ENCODE measurements at places on chromosomes 1 and 21.

DNA sequence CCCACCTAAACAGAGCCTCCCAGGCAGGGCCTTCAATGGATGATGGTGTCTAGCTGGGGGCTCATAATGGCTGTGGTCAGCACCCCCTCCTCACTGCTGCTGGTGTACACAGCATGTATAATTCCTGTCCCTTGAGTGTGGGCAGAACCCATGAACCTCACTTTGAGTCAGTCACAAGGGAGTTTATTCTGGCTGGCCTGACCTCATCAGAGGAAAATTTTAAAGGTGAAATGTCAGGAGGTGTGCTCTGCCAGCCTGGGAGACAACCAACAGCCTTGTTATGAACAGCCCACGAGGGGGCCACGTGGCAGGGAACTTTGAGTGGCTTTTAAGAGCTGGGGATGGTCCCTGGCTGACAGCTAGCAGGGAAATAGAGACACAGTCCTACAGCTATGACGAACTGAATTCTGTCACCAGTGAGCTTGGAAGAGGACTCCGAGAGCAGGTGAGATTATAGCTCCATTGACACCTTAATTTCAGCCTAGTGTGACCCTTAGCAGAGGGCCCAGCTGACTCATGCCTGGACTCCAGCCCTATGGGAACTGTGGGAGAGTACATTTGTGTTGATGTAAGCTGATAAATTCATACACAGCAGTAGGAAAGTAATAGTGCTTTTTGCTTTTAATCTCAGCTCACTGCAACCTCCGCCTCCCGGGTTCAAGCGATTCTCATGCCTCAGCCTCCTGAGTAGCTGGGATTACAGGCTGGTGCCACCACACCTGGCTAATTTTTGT is 73.5 kb upstream of the RUNX3 start:
- DNase-seq, result no peak

DNA sequence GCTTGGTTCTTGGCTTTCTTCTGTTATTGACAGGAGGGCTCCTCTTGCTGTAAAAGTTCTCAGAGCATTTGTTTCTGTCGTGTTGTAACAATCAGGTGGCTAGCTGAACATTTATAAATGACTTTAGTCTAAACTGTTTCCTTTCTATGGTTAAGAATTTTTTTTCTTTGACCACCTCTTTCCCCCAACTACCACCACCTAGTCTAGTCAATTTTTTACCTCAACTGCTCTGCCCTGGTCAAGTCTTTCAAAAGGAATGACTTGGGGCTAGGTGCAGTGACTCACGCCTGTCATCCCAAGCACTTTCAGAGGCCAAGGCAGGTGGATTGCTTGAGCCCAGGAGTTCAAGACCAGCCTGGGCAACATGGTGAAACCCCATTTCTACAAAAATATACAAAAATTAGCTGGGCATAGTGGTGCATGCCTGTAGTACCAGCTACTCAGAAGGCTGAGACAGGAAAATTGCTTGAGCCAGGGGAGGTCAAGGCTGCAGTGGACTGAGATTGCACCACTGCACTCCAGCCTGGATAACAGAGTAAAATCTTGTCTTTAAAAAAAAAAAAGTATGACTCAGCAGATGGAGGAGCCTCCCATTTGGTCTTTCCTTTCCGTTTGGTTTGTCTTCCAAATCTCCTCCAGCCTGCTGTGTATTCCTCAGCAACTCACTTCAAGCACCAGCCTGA is 40.7 kb downstream of the MAP3K21 start:
- DNase-seq, result no peak

GRCh38 chr1:31549809-31550620 is 26.3 kb upstream of the TINAGL1 start:
- DNase-seq, result peak; percentile 63

DNA sequence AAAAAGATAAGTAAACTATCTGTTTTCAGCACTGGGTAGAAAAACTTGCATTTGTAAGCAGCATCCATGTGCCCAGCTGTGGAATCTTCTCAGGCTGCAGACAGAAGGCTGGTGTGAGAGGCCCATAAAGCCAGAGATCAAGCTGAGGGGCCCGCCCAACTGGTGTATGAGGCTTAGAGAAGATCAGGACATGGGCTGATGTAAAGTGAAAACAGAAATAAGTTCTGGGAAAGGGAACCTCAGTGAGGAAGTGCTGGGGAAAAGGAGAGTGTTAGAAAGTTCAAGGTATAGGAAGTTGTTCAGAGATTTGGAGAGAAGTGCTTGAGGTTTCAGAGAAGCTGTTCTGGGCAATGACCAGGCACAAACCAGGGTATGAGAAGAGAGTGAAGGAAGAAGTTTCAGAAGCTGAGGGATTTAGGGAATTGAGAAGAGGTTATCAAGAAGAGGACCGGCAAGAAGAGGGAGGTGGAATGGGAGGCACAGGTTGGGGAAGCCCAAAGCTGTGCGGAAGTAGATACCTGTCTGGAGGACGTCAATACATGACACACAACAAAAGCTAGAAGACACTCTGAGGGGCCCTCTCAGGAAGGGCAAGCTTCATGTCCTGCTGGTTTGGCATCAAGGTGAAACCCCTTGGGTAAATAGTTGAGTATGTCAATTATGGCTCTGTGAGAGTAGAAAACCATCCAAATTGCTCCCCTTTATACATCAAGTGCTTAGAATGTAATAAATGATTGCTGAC is 2.7 kb upstream of the CD5L start:
- DNase-seq, result no peak

DNA sequence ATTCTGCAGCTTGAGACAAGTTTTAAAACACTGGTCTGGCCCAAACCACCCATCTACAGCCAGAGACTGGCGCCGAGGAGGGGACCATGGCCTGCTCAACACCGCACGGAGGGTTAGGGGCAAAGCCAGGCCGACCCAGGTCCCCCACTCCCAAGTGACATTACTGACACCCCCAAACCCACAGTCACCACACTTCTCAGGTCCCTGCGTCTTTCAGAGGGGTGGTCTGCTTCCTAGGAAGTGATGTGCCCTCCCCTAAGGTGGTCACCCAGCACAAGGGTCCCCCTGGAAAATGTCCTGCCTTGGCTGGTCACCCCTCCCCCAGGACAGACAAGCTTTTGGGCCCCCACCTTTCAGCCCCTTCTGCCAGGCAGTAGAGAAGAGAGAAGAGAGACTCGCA is 20.8 kb upstream of the EPHA2 start:
- DNase-seq, result no peak

DNA sequence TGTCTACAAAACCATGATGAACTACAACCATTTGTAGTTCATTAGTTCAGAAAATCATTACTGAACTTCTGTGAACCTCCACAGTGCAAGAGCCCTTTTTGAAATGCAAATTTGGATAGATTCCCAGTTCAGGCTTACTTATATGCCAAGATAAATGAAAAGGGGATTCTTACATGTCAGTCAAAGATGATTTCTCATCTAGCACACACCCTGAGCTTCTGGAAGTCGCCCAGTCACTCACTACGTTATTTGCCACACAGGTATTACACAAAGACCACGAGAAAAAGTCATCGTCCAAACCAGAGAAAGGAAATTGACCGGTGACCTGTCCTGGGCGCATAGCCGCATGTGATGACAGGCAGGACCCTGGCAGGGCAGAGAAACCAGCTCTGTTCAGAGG is 41.8 kb downstream of the ETS2 start:
- no peak for DNase-seq

All from SHP77 (cell line).